Caco-2 (cell line): ENCODE measurements at places on chromosomes 1 and 21.
A peak's percentile ranks its signal among the peaks of the same experiment; 100 is the strongest.

DNA sequence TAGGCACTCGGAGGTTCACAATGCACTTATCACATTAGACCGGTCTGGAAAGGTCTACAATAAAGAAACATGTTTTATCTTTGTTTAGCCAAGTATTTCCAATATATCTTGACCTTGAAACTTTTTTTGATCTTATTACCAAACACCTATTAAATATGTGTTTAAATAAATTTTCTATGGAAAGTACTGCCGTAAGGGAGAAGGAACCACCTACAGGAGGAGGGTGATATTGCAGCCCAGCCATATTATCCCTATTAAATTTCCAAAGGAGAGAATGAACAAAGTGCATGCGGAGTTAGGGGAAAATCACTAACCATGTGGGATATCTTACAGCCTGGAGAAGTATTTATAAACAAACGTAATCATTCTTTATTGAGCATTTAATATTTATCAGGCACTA lies 14.5 kb downstream of the BRINP2 start:
- DNase-seq, result peak; percentile 26

DNA sequence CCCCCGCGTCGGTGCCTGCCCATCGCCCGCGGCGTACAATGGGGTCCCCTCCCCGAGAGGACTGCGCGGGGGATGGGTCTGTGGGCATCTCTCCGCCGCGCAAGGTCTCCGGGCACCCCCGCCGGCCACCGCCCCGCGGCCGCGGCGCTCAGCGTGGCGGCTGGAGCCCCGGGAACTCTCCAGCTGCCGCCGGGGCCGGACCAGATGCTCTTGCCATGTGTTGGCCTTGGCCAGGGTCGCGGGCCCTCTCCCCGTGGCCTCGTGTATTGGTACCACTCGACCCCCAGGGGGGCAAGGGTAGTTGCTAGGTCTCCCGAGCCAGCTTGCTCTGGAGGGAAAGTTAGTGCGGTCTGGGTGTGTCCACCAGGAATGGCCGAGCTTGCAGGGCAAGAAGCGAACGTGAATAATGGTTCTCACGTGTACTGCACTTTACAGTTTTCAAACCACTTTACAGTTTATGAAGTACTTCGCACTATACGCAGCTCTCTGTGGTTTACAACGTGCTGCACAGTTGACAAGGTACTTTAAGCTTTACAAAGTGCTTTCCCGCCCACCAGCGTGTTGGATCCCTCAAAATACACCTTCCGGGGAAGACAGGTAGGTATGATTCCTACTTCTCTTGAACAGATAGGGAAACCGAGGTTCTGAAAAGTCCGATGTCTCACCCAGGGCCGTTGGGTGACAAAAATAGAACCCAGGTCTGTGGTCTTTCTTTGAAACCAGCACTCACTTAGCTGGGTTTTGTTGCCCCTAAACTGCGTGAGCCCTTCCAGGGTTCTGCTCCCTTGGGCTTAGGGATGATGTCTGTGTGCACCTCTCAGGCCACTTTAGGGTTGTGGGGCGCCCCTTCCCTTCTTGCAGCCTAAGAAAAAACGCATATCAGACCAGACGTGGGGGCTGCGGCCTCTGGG lies 1.2 kb downstream of the EPHB2 start:
- DNase-seq, result no peak

DNA sequence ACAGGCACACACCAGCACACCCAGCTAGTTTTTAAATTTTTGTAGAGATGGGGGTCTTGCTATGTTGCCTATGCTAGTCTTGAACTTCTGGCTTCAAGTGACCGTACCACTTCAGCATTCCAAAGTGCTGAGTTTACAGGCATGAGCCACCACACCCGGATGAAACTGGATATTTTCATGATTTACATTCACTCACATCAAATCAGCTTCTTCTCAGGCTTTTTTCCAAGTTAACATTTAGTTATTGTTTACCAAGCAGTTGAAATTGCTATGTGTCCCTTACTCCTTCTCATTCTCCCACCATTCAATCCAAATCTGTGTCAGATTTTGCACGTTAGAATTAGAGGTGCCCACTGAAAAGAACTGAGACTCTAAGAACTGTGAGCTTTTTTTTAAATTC lies 18.4 kb downstream of the RIT1 start:
- no peak for DNase-seq

DNA sequence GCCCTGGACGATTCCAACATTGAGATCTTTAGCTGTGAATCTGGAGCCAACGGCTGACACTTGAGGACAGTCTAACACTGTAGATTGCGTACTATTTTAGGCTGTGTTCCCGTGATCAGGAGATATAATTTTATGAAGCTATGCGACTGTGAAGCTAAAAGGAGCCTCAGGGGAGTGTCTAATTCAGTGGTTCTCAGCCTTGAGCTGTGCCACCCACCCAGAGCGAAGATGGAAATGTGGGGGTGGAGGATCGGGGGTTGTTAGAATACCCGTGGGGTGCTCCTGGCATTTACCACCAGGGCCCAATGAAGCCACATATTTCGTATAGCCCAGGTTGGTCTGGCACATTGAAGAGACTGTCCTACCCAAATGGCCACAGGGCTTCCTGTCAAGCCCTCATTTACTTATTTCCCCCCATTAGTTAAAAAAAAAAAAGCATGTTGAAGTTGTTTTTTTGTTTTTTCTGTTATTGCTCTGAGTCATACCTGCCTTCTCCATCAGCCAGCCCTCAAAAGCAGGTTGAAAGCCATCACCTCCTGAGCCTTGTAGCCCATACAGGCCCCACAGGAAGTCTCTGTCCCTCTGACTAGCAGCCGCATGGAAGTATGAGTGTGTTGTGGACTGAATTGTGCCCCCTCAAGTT lies 141.7 kb downstream of the GALNT2 start:
- no peak for DNase-seq

DNA sequence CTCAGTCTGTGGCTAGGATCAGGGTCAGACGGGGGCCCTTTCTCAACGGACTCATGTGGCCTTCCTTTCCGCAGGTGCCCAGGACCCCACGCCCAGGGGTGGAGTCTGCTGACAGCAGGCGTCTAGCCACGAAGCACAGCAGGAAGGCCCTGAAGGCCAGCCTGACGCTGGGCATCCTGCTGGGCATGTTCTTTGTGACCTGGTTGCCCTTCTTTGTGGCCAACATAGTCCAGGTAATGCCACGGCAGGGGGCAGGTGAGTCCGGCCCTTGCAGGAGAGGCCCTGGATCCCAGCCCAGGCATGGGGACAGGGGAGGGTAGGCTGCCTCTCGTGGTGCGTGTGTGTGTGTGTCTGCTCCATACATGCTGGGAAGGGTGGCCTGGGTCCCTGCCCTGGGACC lies 13.8 kb downstream of the HTR6 start:
- no peak for DNase-seq

- DNase-seq, result no peak
Observed at GRCh38 chr1:236067854-236068454, 3.1 kb upstream of the NID1 start.

DNA sequence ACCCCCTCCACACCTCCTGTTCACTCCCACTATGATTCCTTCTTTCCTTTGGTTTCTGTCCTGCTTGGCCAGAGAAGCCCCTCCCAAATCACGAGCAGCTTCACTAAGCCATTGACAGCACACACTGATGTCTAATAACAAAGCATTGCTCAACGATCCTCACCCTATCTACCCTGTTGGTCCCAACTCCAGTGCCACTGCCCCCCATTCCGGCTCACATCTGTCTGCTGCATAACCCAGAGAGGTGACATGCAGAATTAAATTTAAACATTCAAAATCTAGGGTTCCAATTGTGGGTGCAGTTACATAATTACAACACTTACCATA lies 236.9 kb downstream of the TTLL7 start:
- DNase-seq, result no peak

DNA sequence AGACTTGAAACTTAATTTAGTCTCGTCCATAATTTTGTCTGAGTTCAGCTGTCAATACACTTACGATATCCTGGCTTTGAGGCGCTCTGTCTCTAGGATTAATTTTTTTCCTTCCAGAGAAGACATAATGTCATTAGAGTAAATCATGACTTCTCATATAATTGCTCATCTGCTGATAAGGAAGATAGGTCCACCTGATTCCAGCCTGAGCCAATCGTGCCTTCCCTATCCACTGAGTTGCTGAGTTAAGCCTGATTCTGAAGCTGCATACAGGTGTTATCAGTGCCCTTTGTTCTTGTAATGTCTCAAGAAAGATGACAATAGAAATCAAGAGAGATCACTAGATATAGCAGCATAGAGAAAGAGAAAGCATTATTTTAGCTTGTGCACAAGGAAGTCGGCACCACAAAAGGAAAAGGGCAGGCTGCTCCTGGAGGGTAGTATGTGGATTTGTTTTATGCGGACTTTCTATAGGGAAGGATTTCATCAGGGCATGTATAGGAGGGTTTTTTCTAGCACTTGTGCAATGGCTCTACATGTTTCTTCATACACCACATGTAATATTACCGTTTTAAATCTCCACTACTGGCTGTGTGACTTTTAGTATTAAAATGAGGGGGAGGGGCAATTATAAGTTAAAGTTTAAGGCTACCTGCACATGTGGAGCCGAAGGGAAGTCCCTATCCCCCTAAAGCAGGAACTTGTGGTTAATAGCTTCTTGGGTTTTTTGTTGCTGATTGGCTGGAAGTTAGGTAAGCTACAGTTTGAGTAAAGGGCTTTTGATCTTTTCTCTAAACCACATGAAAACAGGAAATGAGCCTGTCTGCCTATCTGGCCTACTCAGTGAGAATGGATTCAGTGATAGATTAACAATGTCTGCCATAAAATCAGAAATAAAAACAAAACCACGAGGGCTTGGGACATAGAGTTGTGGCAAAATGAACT lies 133.4 kb downstream of the PLPPR5 start:
- DNase-seq, result no peak

DNA sequence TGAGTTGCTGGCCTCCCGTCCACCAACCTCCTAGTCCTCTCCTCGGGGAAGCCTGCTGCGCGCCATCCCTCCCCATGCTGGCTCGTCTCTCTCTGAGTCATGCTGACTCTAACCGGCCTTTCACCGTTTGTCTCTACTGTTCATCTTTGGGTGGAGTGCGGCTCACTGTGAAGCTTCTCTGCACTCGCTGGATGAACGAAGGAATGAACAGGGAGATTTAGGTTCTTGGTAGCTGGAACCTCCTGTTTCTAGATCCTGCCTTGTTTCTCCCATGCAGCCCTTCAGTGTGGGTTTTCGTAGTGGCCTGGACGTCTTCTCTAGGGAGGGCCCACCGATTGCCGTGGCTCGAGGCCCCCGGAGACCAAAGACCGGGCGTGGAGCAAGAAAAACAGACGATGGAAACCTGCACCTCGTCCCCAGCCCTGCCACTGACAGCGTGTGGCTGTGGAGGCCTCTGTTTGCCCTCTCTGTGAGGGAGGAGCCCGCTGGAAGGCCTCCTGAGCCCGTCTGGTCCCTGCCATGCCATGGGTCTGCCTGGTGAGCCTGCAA lies 227.6 kb upstream of the C1orf174 start:
- no peak for DNase-seq

DNA sequence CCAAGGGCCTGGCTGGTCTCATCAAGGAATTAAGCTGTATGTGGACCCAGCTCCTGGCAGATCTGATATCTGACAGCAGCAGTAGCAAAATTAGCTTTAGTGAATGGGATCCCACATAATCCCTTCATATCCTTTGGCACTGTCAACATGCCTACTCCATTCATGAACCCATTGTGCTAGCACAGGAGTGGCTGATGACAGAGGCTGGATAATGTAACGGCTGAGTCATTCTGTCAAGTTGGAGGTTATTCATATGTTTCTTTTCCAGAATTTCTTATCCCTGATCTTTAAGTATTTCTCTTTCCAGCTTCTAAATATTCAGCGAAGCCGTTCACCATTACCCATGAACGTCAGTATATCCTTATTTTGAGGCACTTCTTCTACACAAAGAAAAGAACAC lies 84.3 kb downstream of the EXTL2 start:
- DNase-seq, result no peak

DNA sequence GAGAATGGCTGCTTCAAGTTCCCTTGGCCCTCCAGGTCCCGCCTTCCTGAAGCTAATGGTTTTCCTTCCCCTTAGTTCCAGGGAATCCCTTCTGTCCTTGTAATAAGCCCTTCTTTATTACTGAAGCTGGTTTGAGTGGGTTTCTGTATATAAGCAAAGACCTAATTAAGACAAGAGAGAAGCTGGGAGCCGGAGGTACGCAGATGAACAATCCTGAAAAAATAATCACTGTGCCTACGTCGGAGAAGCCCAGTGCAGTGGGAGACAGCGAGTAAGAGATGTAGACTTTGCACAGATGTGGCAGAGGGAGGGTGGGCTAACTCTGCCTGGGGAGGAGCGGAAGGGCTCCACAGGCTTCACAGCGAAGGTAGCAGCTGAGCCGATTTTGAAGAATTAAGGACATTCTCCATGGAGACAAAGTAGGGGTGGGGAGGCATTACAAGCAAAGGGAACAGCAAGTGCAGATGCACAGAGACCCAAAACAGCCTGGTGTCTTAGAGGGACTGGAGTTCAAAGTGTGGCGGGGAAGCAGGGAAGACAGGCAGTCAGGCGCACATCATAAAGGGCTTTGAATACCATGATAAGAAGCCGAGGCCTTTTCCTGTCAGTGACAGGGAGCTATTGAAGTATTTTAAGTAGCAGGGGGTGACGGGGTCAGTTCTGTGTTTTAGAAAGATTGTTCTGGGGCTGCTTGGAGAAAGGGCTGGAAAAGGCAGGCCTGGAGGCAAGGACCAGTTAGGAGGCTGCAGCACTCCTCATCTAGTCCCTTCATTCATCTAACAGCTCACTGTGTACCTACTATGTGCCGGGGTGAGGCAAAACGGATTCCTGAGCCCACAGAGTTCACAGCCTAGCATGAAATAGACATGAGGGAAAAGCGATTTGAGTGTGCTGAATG lies 6.5 kb downstream of the RIMS3 start:
- DNase-seq, result no peak

DNA sequence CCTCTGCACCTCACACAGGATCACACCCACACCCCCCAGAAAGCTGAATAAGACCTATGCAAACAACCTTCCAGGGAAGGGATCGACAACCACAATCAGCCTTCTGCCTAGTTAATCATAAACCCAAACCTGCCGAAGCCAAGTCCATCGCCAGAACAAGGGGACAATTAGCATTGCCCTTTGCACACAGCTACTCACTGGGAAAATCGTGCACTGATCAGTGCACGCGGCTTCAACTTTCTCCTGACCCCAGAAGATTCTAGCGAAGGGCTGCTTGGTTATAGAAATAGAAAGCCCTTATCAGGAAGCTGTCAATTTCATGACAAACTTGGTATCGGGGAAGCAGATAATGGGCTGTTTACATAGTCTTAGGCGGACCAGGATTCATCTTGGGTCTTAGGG lies 29.5 kb downstream of the RUNX1 start:
- peak; percentile 88 for DNase-seq

- DNase-seq, result no peak
Observed at GRCh38 chr21:32348604-32349332, 44.0 kb downstream of the URB1 start.
